Activated T-cell treated with anti-CD3 and anti-CD28 coated beads, Interleukin-2, amount 50 U/mL, for 4 hours (primary cell): ENCODE measurements at places on chromosomes 11 and 22. TPM values are rescaled to one million over a fixed set of nuclear protein-coding genes. Genes with fewer than 3 reads are reported as not detected.

- DNase-seq = no peak
Observed at GRCh38 chr11:28763151-28763550, 655.0 kb downstream of the METTL15 start.

DNA sequence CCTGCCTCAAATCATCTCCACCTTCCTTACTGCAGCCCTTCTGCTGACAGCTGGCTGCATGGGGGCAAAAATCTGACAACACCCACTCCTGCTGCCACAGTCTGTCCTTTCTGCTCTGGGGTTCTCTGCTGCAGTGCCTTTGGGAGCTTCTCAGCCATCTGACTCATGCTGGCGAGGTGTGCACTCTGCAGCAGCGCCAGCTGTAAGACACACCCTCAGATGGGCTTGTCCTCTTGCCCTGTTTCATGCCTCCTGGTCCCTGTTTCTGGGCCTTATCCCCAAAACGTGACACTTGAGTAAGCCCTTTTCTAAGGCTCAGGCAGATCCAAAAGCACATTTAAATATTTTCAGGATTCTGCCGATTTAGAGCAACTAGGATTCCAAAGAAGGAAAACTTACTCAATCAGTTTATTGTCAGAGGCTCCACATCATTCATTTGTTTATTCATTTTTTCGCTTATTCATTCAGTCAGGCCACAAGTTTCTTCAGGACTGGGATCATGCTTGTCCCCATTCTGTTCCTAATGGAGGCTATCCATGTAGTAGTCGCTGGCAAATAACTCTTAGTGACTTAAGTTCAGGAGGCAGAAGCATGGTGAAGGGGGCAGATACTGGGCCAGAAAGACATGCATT is 60.2 kb downstream of the SMIM38 start:
- DNase-seq = no peak

Gene TMEM86A
- 0.13 TPM for total RNA-seq

Gene MUC2
- 0.30 TPM for total RNA-seq

Gene IGLL1
- not detected for total RNA-seq
